Stimulated activated naive CD4-positive, alpha-beta T cell treated with Interleukin-2 at 50 U/mL for 16 hours (primary cell): ENCODE measurements at places on chromosomes 16 and 17.

DNA sequence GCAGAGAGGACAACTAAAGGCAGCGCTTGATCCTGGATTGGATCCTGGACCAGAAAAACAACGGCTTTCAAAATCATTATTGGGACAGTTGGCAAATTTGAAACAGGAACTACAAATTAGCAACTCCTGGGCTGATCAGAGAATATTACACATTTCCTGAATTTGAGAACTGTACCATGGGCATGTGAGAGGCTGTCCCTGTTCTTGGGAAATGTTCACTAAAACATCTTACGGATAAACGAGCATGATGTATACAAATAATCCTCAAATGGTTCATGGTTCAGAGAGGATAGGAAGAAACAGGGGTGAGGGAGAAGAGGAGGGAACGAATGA lies 2.3 kb upstream of the ITGAE start:
- DNase-seq = no peak

GRCh38 chr17:45877467-45877866 lies 16.9 kb upstream of the MAPT start:
- no peak for DNase-seq

DNA sequence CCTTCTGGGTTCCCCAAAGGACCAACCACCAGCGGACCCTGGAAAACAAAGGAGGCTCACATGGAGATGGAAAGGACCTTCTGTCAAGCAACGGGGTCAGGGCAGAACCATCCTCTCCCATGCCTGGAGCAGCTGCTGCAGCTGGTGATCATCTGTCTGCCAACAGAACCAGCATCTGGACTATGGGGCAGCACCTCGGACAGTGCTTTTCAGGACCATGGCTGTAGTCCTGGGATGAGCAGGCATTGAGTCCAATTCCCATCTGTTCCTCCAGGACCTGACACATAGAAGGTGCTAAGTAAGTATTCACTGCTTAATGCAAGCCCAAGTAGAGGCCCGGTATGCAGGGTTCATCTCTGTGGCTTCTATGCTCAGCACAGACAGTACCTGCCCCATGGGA lies 304.7 kb downstream of the XYLT1 start:
- DNase-seq = no peak

DNA sequence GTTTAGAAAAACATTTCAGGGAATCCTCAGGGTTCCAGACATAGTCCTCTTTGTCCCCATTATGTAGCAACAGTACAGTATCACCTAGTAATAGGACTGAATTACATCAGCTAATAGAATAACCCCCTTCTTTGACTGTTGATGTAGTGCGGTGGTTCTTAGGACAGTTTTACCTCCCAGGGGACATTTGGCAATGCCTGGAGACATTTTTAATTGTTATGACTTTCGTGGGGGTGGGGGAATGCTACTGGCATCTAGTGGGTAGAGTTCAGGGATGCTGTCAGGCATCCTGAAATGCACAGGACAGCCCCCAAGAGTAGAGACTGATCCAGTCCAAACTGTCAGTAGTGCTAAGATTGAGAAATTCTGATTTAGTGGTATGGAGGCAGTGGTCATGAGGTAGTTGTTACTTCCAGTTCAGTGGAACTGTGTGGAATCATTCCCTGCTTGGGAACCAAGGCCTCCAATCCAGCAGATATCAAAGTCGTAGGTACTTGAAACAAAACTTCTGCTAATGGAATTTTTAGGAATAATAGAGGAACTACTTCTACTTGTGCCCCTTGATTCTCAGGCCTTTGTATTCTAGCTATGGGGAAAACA lies 20.3 kb downstream of the NF1 start:
- DNase-seq = no peak

DNA sequence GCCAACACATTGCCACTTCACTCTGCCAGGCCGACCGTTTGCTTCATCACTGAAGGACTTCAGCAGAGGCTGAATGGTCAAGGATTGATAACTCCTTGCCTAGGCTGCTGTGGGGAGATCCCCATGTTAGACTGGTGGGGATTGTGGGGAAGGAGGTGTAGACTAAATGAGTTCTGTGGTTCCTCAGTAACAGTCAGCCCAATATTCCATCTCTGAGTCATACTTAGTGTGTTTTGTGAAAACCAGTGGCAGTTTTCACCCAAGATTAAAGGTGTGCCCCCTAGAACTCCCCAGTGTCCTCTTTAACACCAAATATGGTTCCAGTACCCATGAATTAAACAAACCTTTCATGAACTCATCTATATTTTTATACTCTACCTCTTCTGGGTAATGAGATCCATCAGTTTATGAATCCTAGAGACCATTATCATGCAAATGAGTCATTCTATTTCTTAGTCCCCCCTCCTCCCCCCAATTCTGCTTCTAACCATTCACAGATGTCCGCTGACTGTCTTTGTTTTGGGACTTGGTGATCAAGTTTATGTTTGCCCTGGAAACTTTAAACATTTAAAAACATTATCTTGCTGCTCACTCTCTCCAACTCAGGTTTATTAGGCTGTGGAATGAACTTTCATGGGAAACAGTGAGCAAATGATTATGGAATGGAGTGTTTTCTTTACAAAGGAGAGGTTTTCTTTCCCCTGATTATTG lies 66.8 kb upstream of the GAS7 start:
- no peak for DNase-seq

DNA sequence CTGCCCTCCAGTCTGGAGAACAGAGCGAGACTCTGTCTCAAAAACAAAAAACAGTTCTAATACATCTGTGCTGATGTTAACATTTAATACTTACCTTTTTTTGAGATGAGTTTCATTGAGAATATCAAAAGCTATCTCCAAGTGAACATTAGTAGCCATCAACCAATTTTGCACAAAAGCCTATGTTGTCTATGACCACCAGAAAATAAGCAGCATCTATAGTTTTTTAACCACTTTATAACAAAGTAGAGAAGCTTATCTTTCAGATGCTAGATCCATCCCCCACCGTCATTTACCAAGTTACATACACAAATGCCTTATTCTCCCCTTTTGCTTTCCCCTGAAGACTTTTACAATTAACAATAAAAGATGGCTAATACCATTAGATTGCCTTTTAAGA lies 4.1 kb downstream of the SRSF1 start:
- DNase-seq = no peak

DNA sequence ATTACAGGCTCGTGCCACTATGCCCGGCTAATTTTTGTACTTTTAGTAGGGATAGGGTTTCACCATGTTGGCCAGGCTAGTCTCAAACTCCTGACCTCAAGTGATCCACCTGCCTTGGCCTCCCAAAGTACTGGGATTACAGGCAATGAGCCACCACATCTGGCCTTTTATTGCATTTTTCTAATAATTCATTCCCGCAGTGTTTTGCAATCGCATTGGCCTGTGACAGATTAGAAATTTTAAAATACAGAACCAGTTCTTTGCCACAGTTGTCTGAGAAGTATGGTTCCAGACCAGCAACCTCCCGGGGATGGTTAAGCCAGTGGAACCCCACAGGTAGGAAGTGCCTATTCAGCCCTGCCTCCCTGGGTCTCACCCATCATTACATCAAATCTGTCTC lies 3.2 kb upstream of the CRHR1 start:
- DNase-seq = no peak

DNA sequence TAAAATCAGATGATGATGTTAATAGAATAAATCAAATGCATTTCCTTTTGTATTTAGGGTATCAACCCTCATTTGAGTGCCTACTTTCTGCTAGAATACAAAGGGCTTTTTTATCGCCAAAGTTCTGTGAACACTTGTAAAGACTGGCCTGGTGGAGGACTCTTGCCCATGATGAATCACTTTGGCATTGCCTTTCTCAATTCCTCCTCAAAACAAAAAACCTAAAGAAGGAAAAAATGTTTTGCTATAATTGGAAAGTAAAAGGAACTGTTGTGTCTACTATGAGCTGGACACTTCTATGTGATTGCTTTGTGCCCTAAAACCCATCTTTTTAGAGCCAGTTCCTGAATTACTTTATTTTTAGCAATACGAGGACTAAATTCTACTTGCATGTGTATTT lies 13.0 kb upstream of the DHRS11 start:
- DNase-seq = no peak

DNA sequence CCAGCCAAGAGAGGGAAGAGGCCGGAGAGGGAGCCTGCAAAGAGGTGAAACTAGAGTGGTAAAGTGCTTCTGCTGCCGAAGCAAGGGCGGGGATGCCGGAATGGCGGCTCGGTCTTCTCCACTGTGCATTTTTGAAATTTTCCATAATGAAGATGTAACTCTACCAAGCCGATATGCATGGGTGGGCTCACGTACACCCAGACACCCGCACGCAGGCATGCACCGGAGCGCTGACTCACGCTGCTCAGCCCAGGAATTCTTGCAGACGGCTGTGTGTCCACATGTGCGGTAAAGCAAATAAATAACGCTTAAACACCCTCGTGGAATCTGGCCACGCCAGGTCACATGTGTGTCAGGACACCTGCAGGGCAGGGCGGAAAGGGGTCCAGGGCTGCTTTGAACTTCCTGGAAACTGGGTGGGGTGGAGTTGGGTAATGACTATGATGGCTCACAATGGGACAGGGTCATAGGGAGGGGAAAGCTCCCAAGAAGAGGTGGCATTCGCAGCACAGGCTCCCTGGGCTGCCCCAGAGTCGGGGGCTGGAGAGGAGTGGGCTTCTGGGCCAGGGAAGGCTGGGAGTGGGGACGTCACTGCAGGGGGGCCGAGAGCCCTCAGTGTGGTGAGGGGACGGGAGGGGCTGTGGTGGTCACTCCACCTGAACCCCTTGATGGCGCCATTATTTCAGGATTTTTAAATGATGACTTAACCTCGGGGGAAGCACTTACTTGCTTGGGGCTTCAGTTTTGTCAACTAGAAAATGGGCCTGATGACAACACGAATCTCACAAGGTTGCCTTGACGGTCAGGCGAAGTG lies 265.5 kb downstream of the PARN start:
- no peak for DNase-seq

- DNase-seq = no peak
Measured at GRCh38 chr17:56549501-56549900, 44.0 kb upstream of the NOG start.

GRCh38 chr17:67970783-67971182 lies 25.5 kb downstream of the C17orf58 start:
- DNase-seq = no peak
